Lung (tissue), 17 donors: ENCODE measurements at places on chromosomes 5 and 9. TPM values are rescaled to one million over a fixed set of nuclear protein-coding genes. Genes with fewer than 3 reads are reported as not detected.

Gene TESK1
- total RNA-seq = 13.7 TPM

Gene MRRF
- 43.9 TPM for total RNA-seq

Gene INSL6
- not detected for total RNA-seq

Gene GRM6
- not detected for total RNA-seq

Gene IL13
- not detected for total RNA-seq

Gene F2RL1
- 19.2 TPM for total RNA-seq

Gene PPP2R2B
- total RNA-seq = 1.2 TPM

Gene CDC20B
- 5.7 TPM for total RNA-seq

DNA sequence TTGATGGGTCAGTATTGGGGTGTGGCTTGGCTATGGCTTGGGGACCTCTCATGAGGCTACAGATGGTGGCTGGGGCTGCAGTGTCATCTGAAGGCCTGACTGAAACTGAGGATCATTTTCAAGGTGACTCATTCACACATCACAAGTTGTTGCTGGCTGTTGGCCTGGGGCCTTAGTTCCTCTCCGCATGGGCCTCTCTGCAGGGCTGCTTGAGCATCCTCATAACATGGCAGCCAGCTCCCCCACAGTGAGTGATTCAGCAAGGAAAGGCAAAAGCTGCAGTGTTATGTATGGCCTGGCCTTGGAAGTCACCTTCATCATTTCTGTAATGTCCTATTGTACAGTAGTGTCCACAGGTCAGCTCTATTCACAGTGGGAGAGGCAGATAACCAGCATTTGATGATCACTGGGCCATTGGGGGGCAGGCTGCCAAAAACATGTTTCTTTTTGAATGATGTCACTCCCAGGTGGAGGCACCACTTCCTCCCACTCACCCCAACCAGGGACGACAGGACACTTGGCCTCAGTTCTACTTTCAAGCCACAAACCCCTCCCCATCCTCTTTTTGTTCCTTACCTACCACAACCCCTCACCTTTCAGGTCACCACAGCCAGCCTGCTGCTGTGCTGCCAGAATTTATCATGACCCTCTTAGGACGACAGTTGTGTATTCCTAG, 14.4 kb downstream of the FGD3 start:
- DNase-seq = no peak

DNA sequence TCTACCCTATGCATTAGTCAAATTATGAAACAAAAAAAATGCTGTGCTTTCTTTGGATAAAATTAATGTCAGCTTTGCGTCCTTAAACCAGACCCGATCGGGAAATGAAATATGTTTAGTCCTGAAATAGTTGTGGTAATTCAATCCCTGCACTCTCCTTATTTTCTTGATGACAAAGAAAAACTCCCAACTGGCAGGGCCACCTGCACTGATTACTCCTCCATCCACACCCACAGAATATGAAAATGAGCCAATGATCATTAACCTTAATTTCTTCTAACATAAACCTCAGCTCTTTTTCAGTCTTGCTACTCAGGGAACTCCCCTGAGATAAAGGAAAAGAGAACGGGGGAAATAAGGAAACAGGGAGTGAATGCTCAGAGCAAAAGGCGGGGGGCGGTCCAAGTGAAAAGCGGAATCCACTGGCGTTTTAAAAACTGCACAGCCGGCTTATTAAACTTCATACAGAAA, 245.3 kb downstream of the BNC2 start:
- no peak for DNase-seq

DNA sequence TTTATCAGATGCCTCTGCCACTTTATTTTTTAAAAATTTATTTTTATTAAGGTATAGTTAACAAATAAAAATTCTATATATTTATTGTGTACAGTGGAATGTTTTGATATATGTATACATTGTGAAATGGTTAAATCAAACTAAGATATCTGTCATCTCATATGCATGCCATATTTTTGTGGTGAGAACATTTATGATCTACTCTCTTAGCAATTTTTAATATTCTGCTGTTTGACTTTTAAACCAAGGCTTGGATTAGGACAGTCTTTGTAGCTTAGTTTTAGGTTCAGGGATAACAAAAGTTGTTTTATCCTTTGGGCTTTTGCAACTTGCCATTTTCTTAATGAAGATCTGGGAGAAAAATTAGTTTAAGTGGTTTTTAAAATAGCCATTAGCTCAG, 46.0 kb upstream of the CDKN2B start:
- DNase-seq = no peak

DNA sequence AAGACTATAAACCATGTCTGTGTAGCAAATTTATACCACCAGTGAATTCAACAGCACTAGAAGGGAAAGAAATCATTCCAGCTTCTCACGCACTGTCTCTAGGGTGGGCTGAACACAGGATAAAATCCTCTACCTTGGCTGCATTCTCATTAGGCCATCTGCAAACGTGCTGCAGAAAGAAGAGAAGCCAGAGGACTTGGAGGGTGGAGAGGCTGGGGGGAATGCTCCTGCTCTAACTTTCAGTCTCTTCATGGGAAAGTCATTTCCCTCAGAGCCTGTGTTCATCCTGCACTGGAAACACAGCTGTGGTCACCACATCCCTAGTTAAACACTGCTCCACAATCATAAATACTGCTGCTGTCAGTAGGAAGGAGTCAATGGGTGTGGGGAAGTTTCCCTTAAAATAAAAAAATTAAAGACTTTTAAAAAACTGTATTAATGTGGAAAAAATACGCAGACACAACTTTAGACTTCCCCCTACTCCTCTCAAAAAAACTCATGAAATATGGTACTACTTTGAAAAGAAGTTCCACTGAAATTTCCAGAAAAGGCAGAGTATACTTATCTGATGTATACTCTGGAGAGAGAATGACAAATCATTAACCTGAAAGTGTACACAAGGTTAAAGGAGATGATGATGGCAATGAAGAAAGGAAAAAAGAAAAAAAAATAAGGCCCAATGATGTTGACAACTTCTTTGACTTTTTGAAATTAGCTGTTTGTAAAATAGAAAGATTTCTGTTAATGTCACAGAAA, 46.8 kb downstream of the LHFPL2 start:
- no peak for DNase-seq

DNA sequence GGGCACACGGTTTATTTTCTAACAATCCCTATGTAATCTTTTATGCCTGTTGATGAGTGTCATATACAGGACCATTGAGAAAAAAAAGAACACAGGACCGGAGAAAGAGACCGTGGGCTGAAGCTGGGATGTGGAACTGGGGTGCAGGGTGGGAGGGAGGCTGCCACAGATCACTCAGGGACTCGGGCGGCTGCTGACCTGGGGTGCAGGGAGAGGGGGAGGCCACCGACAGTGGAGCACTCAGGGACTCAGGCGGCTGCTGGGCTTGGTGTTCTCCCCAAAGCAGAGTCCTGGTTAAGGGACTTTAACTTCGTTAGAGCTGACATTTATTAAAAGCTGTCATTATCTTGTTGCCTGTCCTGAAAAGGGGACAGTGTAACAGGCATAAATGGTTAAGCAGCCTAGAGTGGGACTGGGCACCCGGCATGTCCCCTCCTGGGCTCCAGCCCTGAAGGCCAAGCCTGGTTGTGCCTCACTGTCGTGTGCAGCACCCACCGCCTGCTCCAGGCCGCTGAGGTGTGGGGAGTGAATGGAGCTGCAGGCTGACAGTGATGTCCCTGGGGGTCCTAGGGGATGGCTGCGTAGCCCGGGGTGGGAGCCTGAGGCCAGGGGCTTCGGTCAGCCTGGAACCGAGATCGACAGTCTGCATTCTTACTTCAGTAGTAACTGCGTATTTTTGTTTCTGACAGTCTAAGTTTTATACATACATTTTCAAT, 14.0 kb downstream of the NDUFS6 start:
- DNase-seq = no peak

GRCh38 chr5:132396589-132397031, 27.1 kb downstream of the SLC22A5 start:
- no peak for DNase-seq

DNA sequence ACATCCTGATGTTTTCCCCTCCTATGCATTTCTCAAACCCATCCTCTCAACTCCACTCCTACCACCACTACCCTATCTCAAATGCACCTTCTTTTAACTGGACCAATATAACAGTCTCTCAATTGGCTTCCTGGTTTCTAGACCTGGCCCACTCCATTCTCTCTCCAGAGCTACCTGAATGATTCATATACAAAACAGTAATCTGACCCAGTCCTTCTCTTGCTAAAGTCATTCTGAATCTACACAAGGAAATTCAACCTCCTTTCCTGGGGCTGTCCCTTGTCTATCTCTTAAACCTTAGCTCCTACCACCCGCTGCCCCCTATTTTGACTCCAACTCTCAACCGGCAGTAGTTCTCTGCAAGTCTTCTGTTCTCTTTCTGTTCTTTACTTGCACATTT, 97.2 kb downstream of the PCSK1 start:
- DNase-seq = no peak

GRCh38 chr5:110769000-110769681, 30.3 kb downstream of the SLC25A46 start:
- no peak for DNase-seq

DNA sequence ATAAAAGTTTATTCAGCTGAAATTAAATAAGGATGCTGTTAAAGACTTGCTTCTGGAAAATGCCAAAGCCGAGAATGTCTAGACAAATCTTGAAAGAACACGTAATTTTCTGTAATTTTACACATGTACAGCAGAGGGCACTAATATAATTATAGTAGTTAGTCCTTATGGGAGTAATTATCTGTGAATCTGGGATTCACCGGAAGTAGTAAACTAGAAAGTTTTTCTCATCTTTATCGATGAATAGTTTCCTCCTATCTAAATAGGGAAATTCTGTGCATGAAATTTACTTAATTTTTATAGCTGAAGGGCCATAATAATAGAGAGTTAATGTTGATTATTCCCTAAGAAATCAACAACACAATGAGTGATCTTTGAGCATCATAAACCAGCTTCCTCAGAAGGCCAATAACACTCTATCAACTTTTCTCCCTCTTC, 18.4 kb upstream of the CNTLN start:
- DNase-seq = peak; percentile 56

DNA sequence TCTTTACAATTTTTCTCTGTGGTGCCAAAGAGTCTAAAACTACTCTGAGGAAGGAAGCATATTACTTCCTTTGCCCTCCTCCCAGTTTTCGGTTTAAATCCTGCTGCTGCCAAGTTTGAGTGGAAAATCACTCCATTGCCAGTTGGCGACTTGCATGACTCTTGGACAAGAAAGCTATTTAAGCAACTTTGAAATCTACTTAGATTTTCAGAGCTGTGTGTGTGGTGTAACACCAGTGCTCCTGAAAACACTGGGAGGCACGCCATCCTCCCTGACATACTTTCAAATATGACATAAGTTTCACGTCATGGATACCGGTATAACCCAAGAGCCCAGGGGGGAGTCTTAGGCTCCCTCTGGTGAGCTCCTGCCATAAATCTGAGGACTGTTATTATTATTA, 83.5 kb upstream of the RIOK2 start:
- DNase-seq = peak; percentile 78

- no peak for DNase-seq
Measured at GRCh38 chr5:59516161-59516560, 377.4 kb downstream of the PDE4D start.

DNA sequence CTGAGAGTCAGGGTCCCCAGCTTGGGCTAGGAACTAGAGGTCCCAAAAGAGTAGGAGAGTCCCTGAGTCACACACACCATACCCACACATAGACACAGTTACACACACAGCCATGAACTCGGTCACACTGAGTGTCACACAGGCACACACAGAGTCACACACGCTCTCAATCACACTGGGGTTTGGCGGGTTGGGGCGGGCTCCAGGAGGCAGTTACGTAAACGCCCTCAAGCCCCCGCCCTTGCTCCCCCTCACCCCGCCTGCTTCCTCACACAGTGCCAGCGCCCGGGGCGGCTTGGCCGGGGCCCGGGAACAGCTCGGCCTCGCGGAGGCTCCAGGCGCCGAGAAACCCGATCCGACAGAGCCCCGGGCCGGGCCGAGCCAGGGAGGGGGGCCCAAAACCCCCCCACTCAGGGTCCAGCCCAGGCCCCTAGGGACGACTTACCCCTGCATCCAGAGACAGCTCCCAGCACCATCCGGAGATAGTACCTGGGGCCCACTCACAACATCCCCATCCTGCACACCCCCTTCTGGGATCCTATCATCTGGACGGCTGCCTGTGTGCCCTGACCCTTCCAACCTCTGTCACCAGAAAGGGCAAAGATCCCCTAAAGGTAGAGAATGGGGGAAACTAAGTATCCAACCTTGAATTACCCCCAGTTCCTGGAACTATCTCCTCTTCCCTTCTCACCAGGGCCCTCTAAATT, 3.5 kb upstream of the CNTFR start:
- peak; percentile 82 for DNase-seq

GRCh38 chr9:36970007-36970888, 63.8 kb downstream of the PAX5 start:
- DNase-seq = no peak

DNA sequence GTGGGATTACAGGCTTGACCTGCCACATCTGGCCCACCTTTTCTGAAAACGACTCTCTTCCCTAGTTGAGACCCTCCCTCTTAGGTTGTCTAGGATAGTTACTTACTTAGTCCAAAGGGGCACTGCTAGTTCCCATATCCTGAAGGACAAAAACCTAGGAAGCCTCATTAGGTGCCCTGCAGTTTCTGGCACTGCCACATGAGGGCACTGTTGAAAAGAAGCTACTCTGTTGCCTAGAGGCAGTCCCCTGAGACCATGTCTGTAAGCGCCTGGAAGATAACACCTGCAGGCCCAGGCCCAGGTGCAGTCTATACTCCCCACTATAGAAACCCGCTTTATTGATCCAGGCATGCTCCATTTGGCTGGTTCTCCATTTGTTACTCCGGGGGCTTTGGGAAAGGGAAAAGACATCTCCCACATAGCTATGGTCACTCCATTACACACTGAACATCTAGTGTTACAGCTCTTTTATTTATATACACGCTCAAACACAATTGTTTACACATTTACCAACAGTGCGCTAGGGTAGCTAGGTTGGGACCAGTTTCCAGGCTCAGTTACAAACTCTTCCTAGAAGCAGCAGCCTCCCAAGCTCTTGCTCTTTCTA, 73.4 kb upstream of the PPARGC1B start:
- no peak for DNase-seq

DNA sequence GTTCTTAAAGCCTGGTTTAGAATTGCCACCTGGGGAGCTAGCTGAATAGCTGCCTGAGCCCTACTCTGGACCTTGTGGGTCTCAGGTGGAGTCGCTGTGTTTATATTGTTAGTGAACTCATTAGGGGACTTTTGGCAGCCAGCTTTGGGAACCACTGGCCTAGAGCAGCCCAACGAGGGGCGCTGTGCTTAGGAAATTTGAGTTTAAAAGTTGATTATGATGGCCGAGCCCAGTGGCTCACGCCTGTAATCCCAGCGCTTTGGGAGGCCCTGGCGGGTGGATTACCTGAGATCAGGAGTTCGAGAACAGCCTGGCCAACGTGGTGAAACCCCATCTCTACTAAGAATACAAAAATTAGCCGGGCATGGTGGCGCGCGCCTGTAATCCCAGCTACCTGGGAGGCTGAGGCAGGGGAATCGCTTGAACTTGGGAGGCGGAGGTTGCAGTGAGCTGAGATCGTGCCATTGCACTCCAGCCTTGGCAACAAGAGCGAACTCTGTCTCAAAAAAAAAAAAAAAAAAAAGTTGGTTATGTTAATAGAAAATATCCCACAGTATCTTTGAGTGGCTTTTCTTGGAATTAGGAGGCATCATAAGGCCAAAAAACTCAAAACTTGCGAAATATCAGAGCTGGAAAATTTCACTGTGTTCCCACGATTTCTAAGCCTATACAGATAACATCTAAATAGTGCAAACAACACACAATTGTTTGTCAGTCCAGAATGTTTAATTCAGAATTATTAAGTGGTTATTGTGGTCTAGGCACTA, 809 bp downstream of the MCCC2 start:
- DNase-seq = no peak

- no peak for DNase-seq
Measured at GRCh38 chr9:137763271-137763955, 114.2 kb upstream of the CACNA1B start.
